NB4 (cell line): ENCODE measurements at places on chromosomes 12 and 14.

GRCh38 chr12:69238589-69239351, 599 bp upstream of the CPSF6 start:
- DNase-seq = no peak

GRCh38 chr12:101108130-101108529, 101.9 kb downstream of the SLC5A8 start:
- DNase-seq = peak; percentile 11

DNA sequence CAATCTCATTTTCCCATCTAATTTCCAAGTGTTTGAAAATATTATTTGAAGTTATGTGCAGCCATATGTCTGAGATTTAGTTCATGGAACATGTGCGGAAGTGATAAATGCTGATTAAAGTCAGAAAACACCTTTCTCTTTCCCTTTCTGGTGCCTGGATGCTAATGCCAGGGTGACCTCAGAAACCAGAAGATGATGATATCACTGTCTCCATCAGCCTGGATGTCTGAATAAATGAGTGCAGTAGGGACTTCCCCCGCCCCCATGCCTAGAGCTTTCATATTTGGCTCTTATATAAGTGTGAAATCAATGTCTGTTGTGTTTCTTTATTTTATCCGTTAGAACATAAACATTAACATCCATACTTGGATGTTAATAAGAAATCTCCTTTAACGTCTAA, 261.9 kb upstream of the LRIG3 start:
- no peak for DNase-seq

- DNase-seq = no peak
Measured at GRCh38 chr12:95096852-95097251, 23.4 kb upstream of the NR2C1 start.

DNA sequence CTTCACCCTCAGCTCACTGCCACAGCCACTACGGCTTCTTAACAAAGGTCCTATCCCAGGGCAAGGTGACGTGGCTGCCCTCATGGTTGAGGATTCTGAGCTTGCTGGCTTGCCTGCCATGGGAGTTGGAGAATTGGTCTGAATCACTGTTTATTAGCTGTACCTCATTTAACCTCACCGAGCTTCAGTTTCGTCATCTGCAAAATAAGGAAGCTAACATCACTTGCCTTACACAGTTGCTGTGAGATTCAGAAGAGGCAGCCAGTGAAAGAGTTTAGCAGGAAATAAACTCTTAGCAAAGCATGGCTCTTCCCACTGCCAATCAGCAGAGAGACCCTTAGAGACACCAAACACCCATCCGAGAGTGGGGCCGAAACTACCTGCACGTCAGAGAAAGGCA, 90.1 kb upstream of the KCNA1 start:
- peak; percentile 80 for DNase-seq

DNA sequence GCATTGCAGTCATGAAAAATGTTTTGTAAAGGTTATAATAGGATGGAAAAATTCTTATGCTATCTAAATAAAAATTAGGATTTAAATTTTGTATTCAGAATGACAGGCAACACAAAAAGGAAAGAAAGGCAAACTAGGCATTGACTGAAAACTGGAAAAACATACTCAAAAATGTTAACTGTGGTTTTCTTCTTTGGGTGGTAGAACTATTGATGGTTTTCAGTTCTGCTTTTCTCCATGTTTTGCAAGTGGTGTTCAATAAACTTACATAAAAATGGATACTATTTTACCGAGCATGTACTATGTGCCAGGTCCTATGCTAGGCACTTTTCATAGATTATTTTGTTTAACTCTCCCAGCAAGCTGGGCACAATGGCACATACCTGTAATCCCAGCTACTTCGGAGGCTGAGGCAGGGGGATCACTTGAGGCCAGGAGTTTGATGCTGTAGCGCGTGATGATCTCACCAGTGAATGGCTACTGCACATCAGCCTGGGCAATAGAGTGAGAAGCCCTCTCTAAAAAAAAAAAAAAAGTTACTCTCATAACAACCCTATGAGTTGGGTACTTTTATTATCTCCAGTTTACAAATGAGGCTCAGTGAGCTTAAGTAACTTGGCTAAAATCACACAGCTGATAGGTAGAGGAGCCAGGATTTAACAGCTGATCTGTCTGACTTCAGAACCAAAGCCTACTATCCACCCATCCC, 26.3 kb upstream of the TCP11L2 start:
- DNase-seq = no peak

- DNase-seq = no peak
Measured at GRCh38 chr12:63930971-63931370, 86.5 kb downstream of the SRGAP1 start.

DNA sequence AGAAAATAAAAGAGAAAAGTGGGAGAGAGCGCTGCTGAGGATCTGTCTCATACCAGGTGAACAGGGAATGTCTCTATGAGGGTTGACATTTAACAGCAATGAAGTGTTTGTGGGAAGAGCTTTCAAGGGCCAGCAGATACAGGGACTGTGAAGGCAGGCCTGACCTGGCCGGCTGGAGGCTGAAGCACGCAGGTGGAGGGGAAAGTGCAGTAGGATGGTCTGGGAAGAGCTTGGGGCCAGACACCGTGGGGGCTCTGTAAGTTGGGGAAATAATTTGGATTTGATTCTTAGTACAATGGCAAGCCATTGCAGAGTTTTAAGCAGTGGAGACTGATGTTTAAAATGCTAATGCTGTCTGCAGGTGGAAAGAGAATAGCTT, 23.8 kb upstream of the DHRS2 start:
- DNase-seq = no peak

DNA sequence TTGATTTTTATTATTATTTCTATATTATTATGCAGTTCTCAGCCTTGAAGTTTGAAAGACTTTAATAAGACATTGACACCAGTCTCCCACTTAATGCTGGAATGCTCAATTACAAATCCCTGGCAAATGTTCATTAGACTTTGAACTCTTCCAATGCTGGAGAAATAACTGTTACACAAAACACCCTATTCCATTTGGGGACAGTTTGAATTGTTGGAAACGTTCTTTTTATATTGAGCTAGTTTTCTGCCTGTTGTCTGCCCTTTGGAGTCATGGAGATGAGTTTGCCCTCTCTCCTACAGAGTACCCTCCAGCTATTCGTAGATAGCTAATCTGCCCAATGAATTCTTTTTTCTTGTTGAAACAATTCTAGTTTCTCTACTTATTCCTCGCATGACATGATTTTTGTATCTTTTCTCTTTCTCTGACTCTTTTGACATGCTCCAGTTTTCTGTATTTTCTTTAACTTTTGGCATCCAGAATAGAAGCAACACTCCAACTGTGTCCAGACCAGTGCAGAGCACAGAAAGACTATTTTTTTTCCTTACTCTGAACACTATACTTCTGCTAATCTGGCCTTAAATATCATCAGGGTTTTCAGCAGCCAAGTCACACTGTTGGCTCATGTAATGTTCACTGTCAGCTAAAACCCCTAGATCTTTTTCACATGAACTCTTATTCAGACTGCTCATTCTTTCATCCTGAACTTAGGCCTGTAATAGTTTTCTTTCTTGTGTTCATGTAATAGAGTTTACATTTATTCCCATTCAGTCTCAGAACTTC, 379.3 kb downstream of the RAD51B start:
- no peak for DNase-seq

DNA sequence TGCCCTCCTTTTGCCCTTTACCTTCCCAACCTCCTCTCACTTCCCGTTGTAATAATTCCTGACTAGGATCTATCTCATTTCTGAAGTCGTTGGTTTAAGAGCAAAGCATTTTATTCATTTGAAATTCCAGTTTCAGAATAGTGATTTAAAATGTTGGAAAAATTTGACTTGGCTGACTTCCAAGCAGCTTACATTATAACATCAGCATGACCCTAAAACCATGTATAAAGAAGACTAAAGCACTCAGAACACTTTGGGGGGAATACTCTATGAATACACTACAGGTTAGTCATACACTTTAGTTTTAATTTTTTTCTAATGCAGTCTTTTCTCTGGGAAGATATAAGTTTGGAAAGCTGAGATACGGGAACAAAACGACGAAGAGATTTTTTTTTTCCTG, 161.1 kb downstream of the BTG1 start:
- no peak for DNase-seq

DNA sequence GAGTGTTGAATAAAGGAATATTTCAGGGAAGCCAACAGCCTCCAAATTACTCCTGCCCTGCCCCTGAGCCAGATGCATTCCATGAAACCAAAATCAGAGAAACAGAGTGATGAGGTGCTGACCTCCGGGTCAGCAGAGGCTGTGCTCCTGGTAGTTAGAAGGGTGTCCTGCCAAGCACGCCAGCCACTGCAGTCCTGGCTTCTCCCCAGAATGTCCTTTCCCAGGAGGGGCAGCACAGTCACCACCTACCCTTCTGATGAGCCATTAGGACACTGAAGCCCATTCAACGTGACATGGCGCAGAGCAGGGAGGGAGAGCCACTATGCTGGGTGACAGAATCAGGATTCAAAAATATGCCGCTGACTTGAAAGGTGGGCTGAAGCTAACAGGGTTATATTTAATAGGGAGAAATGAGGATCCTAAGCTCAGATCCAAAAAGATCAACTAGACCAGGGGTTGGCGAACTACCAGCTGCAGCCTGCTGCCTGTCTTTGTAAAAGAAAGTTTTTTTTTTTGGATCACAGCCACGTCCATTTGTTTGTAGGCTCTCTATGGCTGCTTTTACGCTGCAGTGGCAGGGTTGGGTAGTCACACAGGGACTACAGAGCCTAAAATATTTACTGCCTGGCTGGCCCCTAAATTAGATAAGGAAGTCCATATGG, 34.5 kb upstream of the PLEK2 start:
- DNase-seq = no peak

DNA sequence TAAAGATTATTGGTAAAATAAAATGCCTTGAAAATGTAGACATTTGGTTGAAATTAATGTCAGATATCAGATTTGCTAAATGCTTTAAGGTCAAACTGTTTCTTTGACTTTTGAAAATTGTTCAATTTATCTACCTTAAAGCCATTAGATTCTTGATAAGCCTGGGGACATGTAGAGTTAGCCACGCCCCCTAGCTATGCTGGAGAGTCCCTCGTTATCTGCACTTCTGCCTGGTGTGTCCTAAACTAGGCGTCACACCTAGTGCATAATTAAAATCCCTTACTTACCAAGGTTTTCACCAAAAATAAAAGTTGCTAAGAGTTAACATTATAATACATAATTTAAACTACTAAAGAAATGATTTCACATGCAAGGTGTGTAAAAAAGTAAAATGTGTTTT, 79.5 kb downstream of the EGLN3 start:
- no peak for DNase-seq

DNA sequence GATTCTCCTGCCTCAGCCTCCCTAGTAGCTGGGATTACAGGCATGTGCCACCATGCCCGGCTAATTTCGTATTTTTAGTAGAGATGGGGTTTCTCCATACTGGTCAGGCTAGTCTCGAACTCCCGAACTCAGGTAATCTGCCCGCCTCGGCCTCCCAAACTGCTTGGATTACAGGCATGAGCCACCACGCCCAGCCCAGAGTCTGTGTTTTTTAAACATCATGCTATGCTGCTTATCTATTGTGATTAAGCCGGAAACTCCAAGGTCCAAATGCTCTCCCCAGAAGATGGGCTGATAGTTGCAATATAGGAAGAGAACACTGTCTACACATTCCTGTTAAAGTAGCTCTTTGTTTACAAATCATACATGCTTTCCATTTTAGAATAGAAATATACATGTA, 30.5 kb upstream of the MAX start:
- DNase-seq = no peak
